CD4-positive, alpha-beta T cell treated with Interleukin-4 for 1 hour (primary cell): ENCODE measurements at places on chromosomes 4 and X.

DNA sequence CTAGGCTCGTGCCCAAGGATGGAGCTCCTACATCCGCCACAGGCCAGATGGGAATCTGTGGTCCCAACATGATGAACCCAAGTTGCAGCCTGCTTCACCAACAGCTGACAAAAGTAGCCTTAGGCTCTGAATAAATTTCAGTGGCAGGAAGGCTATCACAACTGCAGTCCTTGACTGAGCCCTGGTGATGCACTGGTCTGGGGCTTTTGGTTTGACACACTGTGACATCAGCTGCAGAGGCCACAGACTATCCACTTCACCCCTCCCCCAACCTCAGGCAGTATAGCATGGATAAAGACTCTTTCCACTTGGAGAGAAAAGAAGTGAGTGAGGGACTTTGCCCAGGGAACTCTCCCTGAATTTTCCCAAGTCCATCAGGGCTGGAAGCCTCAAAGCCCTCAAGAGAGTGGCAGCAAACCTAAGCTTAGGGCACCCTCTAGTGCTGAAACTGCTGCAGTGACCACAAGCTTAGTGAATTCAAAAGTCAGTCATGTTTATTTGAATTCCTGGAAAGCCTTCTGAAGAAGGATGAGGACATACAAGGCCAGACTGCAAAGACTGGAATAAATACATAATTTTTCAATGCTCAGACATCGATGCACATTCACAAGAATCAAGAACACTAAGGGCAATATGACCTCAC is 135.0 kb upstream of the TENT5D start:
- no peak for DNase-seq

GRCh38 chr4:55431710-55432336 is 36.1 kb downstream of the TMEM165 start:
- no peak for DNase-seq

GRCh38 chr4:10667701-10668326 is 16.8 kb downstream of the CLNK start:
- no peak for DNase-seq

DNA sequence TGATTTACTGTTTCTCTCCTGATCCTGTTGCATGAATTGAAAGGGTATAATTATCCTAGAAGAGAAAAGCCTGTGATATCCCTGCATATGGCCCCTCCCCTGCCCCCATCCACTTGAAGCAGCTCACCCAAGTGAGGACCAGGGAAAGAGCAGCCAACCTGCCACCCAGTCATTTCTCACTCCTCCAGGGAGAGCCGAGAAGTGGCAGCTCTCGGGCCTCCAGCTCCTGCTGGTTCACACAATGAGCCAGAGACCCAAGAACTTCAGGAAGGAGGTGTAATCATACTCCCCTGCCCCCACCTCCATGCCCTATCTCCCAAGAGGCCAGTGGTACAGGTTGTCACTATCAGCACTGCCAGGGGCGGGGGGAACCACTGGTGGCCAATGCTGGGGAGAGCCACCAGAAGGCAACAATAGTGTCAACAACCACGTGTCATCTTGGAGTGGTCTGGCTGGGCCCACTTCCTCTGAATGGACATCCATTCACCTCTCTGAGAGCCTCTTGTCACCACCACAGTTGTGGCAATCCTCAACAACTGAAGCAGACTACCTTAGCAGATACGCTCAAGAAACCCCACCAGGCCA is 42.9 kb downstream of the APOO start:
- DNase-seq = no peak

DNA sequence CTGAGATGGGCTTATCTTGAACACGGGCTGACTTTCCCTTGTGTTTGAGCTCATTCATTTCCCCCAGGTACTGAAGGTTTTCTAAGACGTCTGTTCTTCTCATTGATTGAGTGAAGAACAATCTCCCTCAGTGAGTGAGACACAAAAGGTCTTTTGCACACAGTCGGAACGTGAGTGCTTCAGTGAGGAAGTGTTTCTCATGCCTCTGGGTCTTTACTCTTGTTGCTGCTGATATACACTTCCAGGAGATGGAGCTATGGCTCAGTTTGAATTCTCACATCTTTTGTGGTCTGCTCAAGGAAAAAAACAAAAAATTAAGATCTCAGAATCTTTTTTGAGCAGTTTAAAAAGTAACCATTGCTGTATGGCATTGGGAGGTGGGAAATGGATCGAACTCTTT is 981.9 kb upstream of the TENM3 start:
- no peak for DNase-seq

DNA sequence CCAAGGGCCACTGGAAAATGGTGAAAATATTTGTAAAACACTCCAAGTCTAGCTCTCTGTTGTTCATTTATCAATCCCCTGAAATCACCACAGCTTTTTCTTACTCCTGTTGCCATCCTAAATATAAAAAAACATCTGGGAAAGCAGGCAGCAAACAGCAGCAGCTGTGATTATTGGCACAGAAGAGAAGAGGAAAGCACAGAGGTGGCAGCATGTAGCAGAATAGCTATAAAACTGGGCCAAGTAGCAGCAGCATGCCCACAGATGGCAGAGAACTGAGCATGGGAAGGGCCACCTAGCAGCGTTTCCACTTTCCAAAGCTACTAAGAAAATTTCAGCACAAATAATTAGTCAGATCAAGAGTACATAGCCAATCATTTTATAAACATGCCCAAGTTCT is 307.2 kb downstream of the SLC7A11 start:
- no peak for DNase-seq

- DNase-seq = no peak
These were observed 34.4 kb downstream of the NFKB1 start for GRCh38 chr4:102535398-102536082.

DNA sequence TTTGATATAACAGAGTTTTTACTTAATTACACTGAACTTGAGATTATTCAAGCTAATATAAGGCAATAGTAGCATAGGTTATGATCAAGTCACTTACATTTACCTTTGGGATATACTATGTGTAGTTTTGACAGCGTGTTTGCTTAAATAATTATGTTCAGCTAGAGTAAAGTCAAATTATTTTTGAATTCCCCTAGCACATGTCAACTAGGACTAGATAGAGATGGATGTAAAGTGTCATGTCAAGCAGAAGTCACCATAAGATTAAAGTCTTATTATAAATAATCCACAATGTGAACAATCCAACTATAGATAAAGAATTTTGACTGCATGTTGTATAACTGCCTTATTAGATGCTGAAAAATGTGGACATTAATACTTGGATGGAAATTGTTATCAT is 665.2 kb downstream of the GRID2 start:
- no peak for DNase-seq

- no peak for DNase-seq
These were observed 12.6 kb downstream of the SH3RF1 start for GRCh38 chr4:169258141-169258540.

DNA sequence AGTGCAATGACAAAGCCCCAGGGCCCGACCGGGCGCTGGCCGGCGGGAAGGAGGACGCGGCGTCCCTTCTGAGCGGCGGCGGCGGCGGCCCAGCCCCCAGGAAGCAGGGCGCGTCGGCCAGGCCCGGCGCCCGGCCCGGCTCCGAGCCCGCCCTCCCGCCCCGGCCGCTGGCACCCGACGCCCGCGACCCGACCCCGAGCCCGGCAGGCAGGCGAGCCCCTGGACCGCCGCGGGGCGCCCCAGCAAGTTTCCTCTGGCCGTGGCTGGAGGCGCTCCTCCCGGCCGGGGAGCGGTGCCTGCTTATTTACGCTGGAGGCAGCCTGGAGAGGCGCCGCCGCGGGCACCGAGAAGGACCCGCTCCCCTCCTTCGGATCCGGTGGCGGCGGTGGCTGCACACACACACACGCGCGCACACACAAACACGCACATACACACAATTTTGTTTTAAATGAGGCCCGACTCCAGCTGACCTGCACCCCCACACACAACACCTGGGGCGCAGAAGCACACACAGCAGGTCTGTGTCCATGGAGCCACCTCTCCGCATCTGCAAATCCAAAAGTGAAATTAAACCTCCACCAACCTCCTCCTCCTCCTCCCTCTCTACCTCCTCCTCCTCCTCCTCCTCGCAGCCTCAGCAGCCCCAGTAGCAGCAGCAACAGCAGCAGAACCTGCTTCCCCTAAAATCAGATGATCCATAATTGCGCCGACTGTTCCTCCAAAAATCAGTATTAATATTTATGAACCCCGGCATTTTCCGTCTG is 669 bp downstream of the IRF2 start:
- peak; percentile 59 for DNase-seq

DNA sequence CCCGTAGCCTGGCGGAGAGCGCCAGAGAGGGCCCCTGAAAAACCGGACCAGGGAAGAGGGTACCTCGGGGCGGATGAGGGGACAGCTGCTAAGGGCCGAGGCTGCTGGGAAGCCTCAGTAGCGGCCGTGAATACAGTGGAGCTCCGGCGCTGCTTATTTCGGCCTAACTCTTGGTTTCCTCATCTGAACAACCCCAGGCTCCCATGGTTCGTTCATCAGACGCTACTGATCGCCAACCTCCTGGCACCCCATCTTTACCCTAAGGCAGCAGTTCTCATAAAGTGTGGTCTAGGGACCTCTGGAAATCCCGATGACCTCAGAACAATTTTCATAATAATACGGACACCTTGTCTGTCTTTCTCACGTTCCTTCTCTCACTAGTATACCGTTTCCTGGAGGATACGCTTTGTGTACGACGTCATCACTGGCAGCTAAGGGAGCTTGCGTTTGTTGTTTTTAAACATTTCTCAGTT is 645 bp upstream of the RAB28 start:
- peak; percentile 69 for DNase-seq

DNA sequence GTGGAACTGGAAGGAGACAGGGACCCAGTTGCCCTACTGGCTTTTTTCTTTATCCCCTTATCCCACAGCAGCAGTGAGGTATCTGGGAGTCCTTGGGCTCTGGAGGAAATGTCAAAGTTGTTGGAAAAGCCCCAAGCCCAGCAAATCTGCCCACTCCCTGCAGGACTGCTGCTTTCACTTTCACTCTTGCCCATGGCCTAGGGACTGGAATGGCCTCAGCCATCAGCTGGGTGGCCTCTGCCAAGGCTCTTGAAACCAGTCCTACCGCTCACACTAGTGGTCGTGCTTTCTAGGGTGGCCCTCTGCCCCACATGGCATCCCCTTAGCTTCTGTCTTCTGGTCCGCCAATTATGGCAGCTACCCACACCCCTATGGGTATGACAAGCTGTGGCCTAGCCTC is 9.7 kb upstream of the RHOXF1 start:
- DNase-seq = no peak

GRCh38 chr4:34323549-34324320 is 1920.6 kb downstream of the ARAP2 start:
- no peak for DNase-seq

GRCh38 chrX:46744009-46744408 is 14.9 kb downstream of the SLC9A7 start:
- no peak for DNase-seq

GRCh38 chr4:152244659-152245058 is 291.2 kb downstream of the FBXW7 start:
- DNase-seq = no peak

- DNase-seq = no peak
These were observed 876 bp downstream of the MPP1 start for GRCh38 chrX:154804261-154804956.

DNA sequence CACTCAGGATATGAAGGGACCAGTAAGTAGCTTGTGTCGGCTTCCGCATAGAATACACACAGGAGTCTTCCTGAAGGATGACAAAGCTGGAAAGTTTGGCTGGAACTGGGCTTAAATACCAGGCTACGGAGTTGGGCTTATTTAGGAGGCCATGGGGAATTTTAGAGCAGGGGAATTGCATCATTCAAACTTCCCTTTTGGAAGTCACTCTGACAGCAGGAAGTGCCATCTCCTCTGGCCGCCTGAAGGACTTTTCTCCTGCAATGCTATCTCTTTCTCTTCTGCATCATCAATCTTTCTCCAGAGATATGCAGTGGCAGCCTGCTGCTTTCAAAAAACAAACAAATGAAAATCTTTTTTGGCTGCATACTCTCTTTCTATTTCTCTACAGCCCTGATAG is 48.4 kb upstream of the PAK3 start:
- DNase-seq = no peak

DNA sequence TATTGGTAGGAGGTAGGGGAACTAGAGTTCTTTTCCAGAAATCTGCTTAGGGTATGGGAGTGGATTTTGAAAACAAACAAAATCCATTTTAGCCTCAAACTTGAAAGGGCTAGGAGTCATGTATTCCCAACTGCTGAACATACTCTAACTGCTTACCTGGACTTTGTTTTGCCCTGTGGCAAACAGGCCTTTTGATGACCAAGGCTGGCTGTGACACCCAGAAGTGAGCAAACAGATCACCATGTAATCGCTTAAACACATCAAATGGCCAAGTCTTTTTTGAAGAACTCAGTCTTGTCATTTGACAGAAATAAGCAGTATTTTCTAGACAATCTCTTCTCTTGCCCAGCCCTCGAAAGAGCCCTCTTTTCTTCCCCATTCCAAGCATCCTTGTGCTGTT is 203.4 kb downstream of the KIT start:
- DNase-seq = no peak

DNA sequence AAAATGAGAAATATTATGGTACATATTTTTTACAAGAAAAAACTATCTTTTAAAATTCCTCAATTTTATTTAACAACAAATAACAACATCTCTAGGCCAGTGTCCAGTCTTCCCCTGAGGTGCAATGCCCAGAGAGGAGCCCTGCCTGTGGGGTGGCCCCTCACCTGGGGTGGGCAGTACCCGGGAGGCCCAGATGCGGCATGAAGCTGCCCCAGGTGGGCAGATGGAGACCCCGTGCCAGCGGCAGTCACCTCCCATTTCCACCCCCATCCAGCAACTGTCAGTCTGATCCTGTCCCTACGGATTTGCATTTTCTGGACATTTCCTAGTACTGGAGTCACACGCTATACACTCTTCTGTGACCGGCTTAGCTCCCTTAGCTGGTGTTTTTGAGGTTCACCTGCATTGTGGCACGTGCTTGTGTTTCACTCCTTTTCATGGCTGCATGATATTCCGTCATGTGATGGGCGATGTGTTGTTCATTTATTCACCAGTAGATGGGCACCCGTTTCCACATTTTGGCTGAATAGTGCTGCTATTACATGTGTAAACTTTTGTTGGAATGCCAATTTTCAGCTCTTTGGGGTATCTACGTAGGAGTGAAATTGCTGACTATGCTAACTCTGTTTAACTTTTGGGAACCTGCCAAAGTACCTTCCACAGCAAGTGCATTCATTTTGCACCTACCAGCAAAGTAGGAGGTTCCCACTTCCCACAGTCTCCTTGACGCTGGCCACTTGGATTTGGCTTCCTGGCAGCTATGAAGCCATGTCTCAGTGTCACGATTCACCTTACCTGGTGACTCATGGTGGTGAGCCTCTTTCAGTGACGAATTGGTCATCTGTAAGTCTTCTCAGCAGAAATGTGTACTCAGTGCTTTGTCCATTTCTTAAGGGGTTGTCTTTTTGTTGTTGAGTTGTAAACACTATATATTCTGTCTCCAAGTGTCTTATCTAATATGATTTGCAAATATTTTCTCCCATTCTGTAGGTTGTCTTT is 11.7 kb upstream of the MAEA start:
- DNase-seq = no peak

- no peak for DNase-seq
These were observed 33.9 kb downstream of the GPRIN3 start for GRCh38 chr4:89273741-89274141.

- no peak for DNase-seq
These were observed 14.8 kb downstream of the BLOC1S4 start for GRCh38 chr4:6730603-6731317.
